Astrocyte of the spinal cord (primary cell): ENCODE measurements at places on chromosomes 3 and 15.

DNA sequence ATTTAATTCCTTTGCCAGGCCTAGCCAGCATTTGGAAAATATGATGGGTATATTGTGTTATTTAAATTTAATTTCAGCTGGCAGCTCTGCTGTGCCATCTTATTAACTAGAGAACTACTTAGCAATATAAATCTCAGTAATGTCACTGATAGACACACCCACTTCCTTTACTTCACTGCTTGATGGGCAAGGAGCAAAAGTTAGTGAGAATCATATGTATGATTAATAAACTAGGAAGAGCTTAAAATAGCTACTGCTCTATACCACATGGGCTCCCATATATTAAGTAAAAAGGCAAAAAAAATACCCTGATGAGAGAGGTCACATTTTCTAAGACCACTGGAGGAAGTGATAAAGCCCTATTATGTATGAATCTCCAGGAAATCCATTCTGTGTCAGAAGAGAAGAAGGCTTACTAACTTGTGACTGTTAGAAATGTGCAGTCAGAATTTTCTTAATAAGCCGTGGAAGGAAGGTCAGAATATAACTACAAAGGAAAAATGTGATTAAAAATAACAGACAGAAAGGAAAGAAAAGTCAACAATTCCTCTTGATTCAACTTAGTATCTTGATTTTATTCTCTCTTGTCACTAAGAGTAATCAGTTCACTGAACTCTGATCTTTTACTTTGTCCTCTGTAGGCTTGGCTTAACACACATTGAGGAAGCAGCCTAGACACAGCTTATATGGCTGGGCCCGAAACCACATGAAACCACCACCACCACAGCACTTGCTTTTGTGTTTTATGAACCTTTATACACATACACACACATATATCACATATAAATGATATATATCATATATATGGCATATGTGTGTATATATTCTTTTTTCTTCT lies 1233.9 kb upstream of the ALCAM start:
- DNase-seq: peak; percentile 57

GRCh38 chr3:135792174-135792573 lies 173.4 kb upstream of the PPP2R3A start:
- no peak for DNase-seq

DNA sequence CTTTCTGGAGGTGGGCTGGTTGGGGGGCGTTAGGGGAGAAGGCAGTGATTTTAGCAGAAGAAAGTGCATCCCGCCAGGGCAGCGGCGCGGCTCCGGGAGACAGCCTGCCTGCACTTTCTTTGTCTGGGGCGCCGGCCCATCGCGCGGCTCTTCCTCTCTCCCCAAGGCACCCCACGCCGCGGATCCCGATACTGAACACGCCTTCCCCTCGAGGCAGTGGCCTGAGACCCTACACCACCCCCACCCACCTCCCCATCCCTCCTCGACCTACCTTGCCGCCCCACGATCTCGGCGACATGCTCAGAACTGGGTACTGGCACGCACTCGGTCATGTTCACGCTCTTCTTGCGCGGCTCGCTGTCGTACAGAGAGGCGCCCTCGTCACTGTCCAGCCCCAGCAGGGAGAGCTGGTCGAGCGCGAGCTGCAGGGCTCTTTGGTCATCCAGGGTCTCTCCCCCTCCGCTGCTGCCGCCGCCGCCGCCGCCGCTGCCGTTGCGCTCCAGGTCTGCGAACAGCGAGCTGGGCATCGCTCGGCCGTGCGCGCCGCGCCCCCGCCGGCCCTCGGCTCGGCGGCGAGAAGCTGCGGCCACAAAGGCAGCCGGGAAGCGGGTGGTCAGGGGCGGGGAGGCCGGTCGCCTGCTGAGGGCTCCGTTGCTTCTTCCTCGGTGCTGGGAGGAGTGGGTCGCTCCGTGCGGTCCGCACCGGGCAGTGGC lies 483 bp downstream of the MEX3B start:
- DNase-seq: peak; percentile 63

DNA sequence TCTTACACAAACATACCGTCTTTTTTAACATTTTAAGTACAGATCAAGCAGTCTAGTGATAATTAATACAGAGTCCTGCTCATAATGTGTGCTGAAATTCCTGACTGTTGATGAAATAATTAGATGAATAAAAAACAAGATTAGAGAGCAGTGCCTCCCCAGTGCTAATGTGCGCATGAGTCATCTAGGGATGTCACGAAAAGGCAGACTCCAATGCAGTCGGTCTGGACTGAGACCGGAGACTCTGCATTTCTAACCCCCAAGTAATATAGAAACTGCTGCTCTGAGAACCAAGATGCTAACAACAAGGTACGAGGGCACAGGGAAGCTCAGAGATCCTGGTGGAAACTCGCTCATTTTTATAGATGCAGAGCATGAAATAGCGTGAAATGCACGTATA lies 61.4 kb downstream of the COL8A1 start:
- DNase-seq: peak; percentile 77

GRCh38 chr3:120418866-120419490 lies 31.8 kb downstream of the FSTL1 start:
- no peak for DNase-seq
